ENCODE measurements at places on chromosomes 3 and 15. TPM values are rescaled to one million over a fixed set of nuclear protein-coding genes. Genes with fewer than 3 reads are reported as not detected.

TOP2B gene
- 64.7 TPM for total RNA-seq

TRIP4 gene
- total RNA-seq: 9.0 TPM

DUOX1 gene
- total RNA-seq: 1.4 TPM

TTC21A gene
- 9.9 TPM for total RNA-seq

SHF gene
- 1.9 TPM for total RNA-seq

AMIGO3 gene
- total RNA-seq: 1.9 TPM

ANO10 gene
- 24.2 TPM for total RNA-seq

RBP2 gene
- total RNA-seq: not detected

DLEC1 gene
- total RNA-seq: 1.4 TPM

U2SURP gene
- 71.9 TPM for total RNA-seq

GOLGA8K gene
- 1.4 TPM for total RNA-seq

RASGRF1 gene
- total RNA-seq: 0.32 TPM

IFT122 gene
- total RNA-seq: 62.9 TPM

ADIPOQ gene
- total RNA-seq: 1,532 TPM

SUSD5 gene
- total RNA-seq: 2.0 TPM

SLC2A2 gene
- total RNA-seq: not detected

PP2D1 gene
- not detected for total RNA-seq

TRH gene
- total RNA-seq: not detected

FETUB gene
- not detected for total RNA-seq

GASK1A gene
- 39.9 TPM for total RNA-seq

CELSR3 gene
- total RNA-seq: 1.2 TPM

RHCG gene
- total RNA-seq: 0.46 TPM

MORF4L1 gene
- 306 TPM for total RNA-seq

SKOR1 gene
- 0.24 TPM for total RNA-seq

Data from omental fat pad (tissue), 4 donors.